ENCODE measurements at places on chromosomes 5 and 9. TPM values are rescaled to one million over a fixed set of nuclear protein-coding genes. Genes with fewer than 3 reads are reported as not detected.

PCDHGA12 gene
- total RNA-seq: 14.7 TPM

PCDHB5 gene
- total RNA-seq: 3.1 TPM

CD14 gene
- 3.3 TPM for total RNA-seq

FOXB2 gene
- total RNA-seq: not detected

LCN2 gene
- total RNA-seq: not detected

EQTN gene
- total RNA-seq: not detected

IL3 gene
- total RNA-seq: not detected

MYMK gene
- total RNA-seq: not detected

COL5A1 gene
- 254 TPM for total RNA-seq

TMEM8B gene
- total RNA-seq: 2.0 TPM

CDH6 gene
- total RNA-seq: 125 TPM

SPINK13 gene
- not detected for total RNA-seq

STPG3 gene
- total RNA-seq: not detected

CAMK4 gene
- 5.1 TPM for total RNA-seq

HTR1A gene
- not detected for total RNA-seq

WDR38 gene
- not detected for total RNA-seq

TNC gene
- total RNA-seq: 35.2 TPM

FAF2 gene
- 28.8 TPM for total RNA-seq

IL9 gene
- not detected for total RNA-seq

BTNL8 gene
- total RNA-seq: not detected

PCDHGB7 gene
- total RNA-seq: 4.5 TPM

PTGDS gene
- total RNA-seq: 1.7 TPM

ADAMTSL2 gene
- 1.2 TPM for total RNA-seq

ZNF483 gene
- 1.2 TPM for total RNA-seq

SMIM23 gene
- total RNA-seq: not detected

MGAT1 gene
- 74.1 TPM for total RNA-seq

TOR1A gene
- 35.8 TPM for total RNA-seq

SLC46A2 gene
- not detected for total RNA-seq

UNC5A gene
- under 0.01 TPM for total RNA-seq

OR1Q1 gene
- not detected for total RNA-seq

PCDHGB6 gene
- 2.5 TPM for total RNA-seq

LHX3 gene
- not detected for total RNA-seq

KIAA0825 gene
- total RNA-seq: 3.3 TPM

SLC12A7 gene
- total RNA-seq: 19.4 TPM

FOXD4L4 gene
- total RNA-seq: under 0.01 TPM

CDH18 gene
- under 0.01 TPM for total RNA-seq

SH2D3C gene
- 0.19 TPM for total RNA-seq

MED10 gene
- total RNA-seq: 18.0 TPM

FAM221B gene
- total RNA-seq: not detected

FAM81B gene
- not detected for total RNA-seq

MCIDAS gene
- total RNA-seq: not detected

ADAMTS16 gene
- total RNA-seq: not detected

FOXD4L3 gene
- total RNA-seq: under 0.01 TPM

CTSV gene
- 0.38 TPM for total RNA-seq

CLIC3 gene
- total RNA-seq: 0.56 TPM

KCNV2 gene
- not detected for total RNA-seq

FBP2 gene
- total RNA-seq: not detected

CARD6 gene
- 23.7 TPM for total RNA-seq

TRAF1 gene
- 2.3 TPM for total RNA-seq

SOX30 gene
- not detected for total RNA-seq

HTR4 gene
- not detected for total RNA-seq

UBE2B gene
- 31.2 TPM for total RNA-seq
